ENCODE measurements at places on chromosomes 5 and 9.

GRCh38 chr5:1792842-1793266 lies 6.8 kb downstream of the MRPL36 start:
- DNase-seq, result no peak

- peak; percentile 25 for DNase-seq
Measured at GRCh38 chr9:112764837-112765236, 14.3 kb downstream of the SNX30 start.

- no peak for DNase-seq
Measured at GRCh38 chr5:59917121-59917520, 23.6 kb upstream of the PDE4D start.

- no peak for DNase-seq
Measured at GRCh38 chr5:132215329-132215728, 12.3 kb downstream of the P4HA2 start.

DNA sequence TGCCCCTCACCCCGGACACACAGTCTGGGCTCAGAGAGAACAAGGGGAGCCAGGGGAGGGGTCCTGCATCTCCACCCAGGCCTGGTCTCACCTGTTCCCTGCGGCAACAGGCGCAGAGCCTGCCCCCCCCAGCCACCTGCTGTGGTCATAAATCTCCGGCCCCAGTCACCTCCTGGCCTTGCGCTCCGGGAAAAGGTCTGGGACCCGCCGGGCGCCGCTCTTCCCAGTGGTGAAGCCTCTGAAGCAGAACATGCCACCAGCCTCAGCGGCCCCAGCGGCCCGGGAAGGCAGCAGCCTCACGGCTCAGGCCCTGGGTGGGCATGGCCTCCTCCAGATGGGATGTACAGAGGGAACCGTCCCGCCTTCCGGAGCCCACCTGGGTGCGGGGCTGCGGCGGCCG lies 20.6 kb downstream of the NOTCH1 start:
- DNase-seq, result no peak

DNA sequence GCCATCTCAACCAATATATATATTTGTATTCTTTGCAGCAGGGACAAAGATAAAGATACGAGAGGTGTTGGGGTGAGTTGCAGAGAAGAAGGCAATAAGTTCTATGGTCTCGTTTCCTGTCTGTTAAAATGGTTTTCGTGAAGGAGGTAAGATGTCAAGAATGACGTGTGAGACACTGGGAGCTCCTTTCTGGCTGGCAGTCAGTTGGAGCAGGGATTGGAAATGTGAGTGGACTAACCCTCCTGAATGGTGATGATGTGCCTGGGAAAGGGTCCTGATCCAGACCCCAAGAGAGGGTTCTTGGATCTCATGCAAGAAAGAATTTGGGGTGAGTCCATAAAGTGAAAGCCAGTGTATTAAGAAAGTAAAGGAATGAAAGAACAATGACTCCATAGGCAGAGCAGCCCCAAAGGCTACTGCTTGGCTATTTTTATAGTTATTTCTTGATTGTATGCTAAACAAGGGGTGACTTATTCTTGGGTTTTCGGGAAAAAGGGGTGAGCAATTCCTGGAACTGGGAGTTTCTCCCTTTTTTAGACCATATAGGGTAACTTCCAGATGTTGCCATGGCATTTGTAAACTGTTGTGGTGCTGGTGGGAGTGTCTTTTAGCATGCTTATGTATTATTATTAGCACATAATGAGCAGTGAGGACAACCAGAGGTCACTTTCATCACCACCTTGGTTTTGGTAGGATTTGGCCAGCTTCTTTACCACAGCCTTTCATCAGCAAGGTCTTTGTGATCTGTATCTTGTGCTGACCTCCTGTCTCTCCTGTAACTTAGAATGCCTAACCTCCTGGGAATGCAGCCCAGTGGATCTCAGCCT lies 53.7 kb downstream of the SPATA31C2 start:
- no peak for DNase-seq

DNA sequence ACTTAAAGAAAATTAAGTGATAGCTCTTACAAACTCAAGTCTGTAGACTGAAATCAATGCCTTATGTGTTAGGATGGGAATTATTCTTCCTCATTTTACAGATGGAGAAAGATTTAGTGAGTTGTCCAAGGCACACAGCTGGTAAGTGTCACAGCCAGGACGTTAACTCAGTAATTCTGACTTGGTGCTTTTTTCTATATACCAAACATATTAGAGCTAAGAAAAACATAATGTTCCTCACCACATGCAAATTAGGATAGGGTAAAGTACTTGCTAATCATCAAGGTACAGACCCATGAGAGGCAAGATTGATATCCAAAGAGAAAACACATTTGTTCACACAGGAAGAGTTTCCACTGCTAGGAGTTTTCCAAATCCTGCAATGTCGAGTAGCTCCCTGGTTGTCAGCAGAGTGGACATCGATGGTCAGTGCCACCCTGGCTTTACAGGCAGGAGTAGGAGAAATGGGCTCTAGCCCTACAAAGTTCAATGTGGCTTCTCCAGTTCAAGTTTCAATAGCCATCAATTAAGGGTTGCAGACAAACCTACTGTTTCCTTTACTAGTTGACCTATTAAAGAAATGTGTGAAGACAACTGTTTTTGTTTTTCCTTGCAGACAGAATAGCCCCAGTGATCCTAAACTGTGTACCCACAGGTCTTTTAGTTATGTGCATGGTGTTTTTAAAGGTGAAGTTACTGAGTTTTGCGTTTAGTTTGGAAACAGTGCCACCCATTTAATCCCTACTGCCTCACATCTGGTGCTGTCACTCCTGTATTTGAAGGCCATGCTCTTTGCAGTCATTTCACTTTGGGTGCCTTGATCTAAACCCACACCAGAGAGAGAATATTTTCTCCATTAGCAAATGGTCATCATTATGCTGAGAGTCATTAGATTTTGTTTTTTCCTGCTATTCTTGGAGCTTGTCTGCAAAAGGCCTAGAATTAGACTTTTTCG lies 460.8 kb upstream of the SMARCA2 start:
- DNase-seq, result no peak

DNA sequence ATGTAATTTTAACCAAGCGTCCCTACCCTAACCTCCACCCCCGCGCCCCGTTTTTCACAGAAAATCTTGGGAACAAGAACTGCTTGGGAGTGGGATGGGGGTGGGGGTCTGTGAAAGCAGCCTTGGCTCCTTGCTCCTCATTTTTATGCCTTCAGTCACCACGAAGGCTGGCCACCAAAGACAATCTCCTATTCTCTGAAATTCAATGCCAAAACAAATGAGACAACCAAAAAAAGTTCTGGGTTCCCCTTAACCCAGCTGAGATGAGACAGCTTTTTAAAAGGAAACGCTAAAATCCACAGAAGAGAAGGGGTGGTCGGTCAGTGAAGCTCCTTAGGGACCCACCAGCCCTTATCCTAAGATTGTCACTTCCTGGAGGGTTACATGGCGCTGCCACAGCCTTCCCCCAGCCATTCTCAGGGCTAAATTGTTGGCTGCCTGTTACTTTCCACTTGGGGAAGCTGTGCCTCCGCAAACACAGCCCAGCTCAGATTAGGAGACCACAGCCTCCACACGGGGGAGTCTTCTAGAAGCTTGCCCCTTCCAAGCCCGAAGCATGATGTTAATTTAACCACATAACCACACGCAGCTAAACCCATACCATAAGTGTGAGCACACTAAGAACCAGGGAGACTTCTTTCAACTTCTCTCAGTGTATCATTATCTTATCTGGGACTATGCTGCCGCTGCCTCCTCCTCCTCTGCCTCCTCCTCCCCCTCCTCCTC lies 136.3 kb downstream of the FOXD1 start:
- peak; percentile 50 for DNase-seq

- DNase-seq, result peak; percentile 45
Measured at GRCh38 chr9:99411479-99412115, 189.5 kb downstream of the SEC61B start.

DNA sequence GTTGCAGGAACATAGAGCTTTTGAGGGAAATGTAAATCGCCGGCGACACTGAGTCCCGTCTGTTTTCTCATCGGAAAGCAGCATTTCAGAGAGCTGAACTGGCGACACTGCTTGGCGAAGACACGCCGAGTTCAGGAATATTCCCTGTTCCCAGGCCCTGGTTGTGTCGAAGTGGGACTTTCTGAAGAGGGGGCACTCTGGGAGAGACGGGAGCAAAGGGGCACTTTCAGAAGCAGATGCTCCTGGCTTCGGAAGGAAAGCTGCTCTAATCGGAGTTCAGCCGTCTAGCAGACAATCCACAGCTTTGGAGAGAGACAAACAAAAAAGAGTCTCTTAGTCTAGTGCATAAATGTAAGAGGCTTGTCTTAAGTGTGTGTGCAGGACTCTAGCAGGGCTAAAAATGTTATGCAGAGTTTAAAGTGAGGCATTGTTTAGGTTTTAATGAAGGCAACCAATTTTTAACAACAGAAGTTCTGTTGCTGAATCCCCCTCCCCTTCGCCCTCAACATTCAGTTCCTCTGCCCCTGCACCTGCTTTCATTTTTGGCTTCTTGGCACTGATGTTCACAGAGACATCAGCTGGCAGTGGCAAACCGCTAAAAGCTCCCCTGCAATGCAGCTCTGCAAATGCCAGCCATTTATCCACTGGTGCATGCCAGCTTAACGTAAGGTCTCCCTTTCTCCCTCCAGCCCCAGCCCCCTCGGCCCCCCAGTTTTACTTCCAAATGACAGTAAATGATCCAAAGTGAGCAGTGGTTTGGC lies 289.5 kb upstream of the MPDZ start:
- DNase-seq, result peak; percentile 31

DNA sequence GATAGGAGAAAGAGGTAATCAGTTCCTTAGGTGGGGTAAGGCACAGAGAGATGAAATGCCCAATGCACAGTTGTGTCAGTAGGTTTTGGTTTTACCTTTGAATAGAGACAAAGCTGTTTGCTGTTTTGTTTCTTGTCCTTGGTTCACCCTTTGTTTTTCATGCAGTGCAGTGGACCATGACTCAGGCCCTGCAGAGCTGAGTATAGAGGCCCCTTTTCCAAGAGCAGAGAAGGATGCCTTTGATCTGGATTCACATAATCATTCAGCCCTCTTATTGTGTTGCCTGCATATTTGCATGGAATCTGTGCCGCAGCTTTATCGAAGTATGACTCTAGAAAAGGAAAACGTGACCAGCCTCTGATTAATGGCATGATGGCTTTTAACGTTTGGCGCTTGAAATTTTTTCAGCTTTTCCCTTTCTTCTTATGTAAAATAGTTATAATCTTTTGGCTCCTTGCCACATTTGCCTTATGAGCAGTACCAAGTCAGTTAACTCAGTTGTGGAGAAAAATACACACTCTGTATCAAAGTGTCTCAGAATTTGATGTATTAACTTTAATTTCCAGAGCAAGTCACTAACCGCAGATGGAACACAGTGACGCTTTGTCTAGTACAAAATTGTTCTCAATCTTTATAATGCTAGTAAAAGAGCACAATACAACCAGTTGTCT lies 197.6 kb downstream of the KDM4C start:
- peak; percentile 67 for DNase-seq

DNA sequence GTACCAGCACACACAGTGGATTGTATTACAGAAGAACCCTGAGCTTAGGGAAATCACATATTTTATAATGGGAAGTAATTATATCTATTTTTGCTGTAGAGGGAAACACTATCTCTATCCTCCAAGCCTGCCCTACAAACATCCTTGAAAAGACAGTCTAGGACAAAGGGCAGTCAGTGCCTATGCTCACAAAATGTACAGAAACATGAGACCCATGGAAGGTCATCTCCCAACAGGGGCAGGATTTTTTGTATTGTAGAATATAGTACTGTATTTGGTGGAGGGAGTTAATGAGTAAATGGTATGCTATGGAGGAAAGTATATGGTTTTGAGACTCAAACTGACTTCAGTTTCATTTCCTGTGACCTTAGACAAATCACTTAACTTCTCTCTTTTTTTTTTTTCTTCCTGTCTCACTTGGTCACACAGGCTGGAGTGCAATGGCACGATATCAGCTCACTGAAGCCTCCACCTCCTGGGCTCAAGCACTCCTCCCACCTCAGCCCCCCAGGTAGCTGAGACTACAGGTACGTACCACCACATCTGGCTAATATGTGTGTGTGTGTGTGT lies 5.8 kb upstream of the RAB14 start:
- no peak for DNase-seq

GRCh38 chr9:136625101-136626065 lies 37.3 kb upstream of the EGFL7 start:
- peak; percentile 75 for DNase-seq

DNA sequence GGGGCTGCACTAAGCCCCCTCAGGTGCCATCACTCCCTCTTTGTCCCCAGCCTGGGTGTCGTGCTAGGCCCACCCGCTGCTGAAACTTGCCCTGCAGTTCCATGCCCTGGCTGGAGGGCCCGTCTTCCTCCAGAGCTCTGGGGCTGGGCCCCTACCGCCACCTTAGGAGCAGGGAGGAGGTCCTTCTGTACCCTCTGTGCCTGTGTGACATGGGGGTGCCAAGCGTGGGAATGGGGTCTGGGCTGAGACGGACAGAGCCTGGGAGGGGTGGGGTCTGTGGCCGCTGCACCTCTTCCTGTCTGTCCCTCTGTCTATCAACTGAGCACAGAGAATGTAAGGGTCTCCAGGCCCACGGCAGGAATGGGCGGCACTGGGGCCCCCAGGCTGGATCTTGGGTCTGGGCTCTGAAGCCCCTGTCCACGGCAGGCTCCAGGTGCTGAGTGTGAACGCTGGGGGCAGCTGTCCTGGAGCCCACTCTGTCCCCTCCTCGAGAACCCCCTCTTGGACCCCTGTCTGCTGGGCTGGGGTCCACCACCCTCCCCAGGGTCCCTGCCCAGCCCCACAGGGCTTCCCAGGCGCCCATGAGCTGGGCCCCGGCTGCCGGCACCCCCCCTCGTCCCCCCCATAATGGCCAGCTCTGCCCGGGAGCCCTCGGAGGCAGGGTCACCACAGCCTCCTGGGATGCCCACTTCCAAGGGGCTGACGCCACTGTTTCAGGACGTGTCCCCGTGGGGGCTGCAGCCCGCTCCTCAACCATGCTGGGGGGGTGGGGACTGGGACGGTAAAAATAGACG lies 15.8 kb upstream of the NRARP start:
- DNase-seq, result no peak

GRCh38 chr5:153153086-153153485 lies 337.4 kb upstream of the GRIA1 start:
- no peak for DNase-seq

DNA sequence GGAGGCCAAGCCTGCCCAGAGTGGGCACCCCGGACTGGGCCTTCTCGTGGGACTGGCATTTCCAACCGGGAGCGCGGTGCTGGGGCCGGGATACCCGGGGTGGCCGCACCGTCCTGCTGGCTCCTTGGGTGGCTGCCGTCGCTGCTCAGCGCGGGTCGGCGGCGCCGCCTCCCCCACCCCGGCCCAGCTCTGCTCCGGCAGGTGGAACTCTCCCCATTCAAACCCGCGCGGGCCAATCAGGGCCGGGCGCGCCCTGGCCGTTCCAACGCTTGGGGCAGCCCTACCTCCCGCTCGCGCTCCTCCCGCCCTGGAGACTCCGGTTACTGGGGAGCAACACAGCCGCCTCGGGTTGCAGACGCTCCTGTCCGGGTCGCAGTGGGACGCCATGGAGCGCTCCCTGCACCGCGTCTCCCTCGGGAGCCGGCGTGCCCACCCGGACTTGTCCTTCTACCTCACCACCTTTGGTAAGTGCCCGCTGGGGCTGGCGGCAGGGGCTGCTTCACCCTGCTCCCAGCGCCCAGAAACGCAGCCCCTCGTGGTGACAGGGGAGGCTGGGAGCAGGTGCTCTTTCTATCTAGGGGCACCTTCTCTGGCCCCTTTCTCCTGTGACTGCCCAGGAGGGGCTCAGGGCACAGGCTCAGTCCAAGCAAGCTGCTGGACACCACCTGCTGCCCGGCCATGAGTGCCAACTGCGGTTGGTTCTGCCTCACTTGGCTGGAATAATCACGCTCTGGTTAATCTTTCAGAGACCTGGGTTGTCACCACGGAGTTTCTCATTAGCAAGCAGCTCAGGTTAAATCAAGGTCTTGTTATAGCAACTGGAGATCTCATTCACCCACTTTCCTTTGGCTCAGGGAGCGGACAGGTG lies at the start of gene RGS3:
RGS3 (plus strand) TSS at position 310 of the 868 bp plus-strand sequence; CDS start at position 386, 76 bp downstream.
- peak; percentile 94 for DNase-seq

All from neural progenitor cell (in vitro differentiated cells).